Esophagus mucosa (tissue), 1 donor: ENCODE measurements at places on chromosomes 2 and 18.

- ATAC-seq, result no peak
These were observed 675.3 kb downstream of the TMEM182 start for GRCh38 chr2:103437161-103437560.

DNA sequence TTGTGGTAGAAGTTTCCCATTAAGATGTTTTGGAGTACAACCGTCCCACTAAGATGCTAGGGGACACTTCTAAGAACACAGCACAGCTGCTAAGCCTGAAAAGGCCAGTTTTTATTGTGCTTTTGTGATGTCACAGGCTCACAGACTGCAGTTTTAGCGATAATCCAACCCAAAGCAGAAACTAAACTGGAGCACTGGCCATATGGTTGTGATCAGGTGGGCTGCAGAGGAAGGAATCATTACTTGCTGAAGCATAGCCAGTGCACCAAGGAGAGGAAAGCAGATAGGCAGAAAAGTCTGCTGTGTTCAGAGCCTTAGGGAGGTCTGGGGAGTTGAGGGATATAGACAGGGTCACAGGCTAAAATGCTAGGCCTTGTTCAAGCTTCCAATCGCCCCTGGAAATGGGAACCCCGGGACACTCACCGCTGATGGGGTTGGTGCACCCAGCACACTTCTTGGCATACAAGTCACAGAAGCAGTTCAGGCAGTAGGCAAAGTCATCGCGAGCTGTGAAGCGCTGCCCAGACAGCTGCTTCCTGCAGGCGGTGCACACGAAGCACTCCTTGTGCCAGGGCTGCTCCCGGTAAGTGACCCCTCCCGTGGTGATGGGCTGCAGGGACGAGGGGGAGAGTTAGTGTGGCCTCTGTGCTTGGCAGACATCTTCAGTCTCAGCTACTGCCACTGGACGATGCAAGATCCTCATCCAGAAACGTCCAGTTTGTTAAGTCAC is 25.7 kb downstream of the C2orf49 start:
- no peak for ATAC-seq

DNA sequence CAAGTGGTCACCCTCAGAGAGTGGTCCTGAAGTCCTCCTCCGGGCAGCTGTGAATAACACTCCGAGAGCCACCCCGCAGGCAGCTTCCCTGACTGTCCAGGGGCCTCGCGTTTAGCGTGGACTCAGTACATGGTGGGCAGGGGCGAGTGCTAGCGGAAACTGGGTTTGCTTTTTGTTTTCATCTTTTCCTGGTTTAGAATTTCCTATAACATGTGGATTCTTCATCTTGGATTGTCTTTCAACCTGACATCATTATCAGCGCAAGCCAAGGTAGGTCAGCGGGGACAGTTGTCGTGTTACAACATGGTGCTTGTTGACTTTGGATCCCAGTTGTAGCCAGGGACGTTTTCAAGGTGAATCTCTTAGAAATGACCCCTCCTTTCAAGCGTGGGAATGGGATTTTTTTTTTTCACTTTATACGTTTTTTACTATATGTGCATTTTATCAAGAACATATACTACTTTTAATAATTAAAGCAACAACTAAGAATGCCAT is 20.9 kb downstream of the RMC1 start:
- no peak for ATAC-seq

GRCh38 chr2:217731805-217732204 is 271.0 kb downstream of the TNS1 start:
- ATAC-seq, result no peak

DNA sequence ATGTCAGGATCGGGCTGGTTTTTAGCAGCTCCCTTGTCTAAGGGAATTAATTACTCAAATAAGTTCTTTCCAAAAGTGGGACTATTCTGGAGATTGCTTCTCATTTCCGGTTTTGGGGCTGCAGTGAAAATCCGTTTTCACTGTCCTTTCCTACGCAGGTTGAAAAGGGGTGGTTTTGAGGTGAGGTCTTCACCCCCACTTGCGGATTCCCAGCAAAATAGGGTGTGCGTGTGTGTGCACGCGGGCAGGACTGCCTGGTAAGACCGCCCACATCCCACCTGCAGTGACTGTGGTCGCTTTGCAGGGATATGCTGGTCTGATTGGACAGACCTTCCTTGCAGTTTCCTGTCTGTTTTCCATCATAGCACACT is 472 bp upstream of the PLEKHM3 start:
- peak; percentile 39 for ATAC-seq
